ENCODE measurements at places on chromosomes 3 and 15.

- no peak for DNase-seq
These were observed 44.6 kb upstream of the SLC4A7 start for GRCh38 chr3:27528791-27529190.

GRCh38 chr3:152193673-152194267 is 75.0 kb upstream of the MBNL1 start:
- DNase-seq: no peak

- no peak for DNase-seq
These were observed 157.9 kb downstream of the TLE3 start for GRCh38 chr15:69939513-69940440.

- no peak for DNase-seq
These were observed 568.7 kb upstream of the BCHE start for GRCh38 chr3:166405896-166406295.

DNA sequence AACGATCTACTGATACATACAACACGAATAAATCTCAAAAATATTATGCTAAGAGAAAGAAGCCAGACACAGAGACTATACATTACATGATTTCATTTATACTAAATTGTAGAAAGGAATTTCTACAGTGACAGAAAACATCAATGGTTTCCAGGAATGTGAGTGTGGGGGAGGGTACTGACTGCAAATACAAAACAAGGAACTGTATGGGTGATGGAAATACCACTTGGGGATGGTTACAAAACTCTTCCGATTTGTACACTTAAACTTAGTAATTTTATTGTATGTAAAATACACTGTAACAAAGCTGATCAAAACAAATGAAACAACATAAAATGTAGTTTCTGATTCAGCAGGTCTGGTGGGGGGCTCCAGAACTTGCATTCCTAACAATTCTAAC is 45.8 kb upstream of the IP6K2 start:
- DNase-seq: no peak

- no peak for DNase-seq
These were observed 11.0 kb upstream of the KNG1 start for GRCh38 chr3:186705882-186706780.

DNA sequence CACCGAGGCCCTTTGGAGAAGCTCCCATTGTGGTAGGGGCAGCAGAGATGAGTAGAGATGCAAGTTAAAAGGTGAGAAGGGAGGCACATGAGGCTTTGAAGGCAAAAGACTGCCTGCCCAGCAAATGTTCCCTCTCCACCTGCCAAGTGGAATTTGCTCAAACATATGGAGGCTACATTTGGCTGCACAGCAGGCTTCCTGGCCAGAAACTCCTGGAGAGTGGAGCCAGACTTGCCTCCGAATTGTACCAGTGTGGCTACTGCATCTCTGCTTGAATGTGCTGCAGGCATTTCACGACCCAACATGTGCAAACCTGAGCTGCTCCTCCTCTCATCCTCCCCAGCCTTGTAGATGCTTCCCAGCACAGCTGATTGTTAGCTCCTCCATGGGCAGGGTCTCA is 229.2 kb downstream of the ZNF621 start:
- DNase-seq: no peak

DNA sequence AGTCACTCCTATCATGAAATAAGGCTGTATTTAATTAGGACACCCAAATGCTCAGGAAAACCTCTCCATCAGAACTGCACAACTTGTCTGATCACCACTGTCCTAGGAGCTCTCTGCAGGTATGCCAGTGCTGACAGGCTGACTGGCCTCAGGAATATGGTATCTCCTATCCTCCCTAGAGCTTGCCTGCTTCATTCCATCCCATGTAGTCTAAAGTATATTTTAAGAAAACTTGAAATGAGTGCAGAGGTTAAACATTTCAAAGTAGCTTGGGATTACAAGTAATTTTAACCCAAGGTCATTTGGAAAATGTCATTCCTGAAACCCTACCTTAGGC is 23.7 kb downstream of the FILIP1L start:
- no peak for DNase-seq

DNA sequence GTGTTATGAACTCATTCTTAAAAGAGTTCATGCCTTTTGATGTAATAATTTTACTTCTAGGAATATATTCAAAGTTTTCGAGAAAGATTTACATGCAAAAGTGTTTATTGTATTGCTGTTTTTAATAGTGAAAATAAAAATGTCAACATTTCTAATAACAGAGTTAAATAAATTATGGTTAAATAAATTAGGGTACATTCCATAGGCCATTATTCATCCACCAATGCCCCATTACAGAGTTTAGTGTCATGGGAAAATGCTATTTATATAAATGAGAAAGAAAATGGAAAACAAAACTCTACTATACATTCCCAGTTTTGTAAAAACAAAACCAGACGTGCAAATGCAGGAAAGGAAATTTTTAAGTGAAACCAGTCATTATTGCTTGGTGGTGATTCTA is 538.1 kb upstream of the TBL1XR1 start:
- DNase-seq: no peak

DNA sequence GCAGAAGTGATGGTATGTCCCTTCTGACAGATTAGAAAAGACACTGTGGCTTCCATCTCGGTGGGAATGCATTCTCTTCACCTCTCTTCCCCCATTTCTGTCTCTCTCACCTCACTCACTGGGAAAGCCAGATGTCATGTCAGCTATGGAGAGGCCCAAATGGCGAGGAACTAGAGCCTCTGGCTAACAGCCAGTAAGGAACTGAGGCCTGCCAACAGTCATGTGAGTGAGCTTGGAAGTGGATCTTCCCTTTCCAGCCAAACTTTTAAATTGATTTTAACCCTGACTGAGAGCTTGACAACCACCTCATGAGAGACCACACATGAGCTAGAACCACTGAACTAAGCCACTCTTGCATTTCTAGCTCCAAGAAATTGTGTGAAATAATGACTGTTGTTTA is 35.2 kb upstream of the CDAN1 start:
- DNase-seq: no peak

GRCh38 chr3:28674212-28674611 is 325.6 kb upstream of the AZI2 start:
- no peak for DNase-seq

DNA sequence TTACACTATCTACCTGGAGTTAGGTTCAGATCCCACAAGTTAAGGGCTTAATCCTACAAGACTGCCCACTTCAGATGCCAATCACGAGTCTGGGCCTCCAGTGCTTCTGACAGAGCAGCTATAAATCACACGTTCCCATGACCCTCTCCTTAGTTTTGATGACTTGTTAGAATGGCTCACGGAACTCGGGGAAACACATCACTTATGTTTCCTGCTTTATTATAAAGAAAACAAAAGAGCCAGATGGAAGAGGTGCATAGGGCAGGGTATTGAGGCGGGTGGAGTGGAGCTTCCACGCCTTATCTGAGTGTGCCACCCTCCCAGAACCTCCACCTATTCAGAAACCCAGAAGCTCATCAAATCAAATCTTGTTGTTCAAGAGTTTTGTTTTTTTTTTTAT is 170.8 kb downstream of the MOBP start:
- no peak for DNase-seq

- DNase-seq: no peak
These were observed 22.5 kb upstream of the SEMA3F start for GRCh38 chr3:50132421-50133282.

DNA sequence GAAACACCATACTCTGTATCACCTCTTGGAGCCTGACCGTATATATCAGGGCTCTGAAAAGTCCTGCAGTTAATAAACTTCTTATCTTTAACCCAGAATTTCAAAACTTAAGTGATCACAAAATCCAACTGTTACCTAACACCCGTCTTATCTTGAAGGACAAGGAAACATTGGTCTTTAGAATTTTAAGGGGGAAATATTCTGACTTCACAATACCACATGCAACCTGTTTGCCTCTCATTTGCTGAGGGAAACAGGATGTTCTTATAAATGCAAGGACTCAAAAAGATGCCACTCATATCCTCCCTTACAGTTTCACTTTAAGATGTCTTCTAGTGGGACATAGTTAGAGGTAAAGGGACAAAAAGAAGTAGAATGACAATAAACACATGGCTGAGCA is 67.9 kb downstream of the CRTC3 start:
- no peak for DNase-seq

- DNase-seq: no peak
These were observed 23.2 kb upstream of the LAMP3 start for GRCh38 chr3:183185696-183186095.

- no peak for DNase-seq
These were observed 6.3 kb upstream of the BHLHE40 start for GRCh38 chr3:4972652-4973643.
